ENCODE measurements at places on chromosomes 1 and 21.
A peak's percentile ranks its signal among the peaks of the same experiment; 100 is the strongest.

DNA sequence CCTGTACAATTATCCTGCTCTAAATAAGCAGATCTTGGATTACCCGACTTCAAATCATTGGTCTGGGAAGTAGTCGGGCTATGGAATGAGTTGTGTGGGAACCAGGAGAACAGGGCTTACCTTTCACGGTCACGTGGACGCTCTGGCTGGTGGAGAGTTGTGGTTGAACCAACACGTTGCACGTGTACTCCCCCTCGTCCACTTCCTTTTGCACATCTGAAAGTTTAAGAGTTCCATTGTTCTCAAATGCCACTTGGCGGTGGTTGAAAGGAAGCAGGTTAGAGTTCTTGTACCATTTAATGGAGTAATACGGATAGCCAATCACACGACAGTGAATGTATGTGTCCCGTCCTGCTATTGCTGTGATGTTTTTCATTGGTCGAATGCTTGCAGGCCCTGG is 470.7 kb downstream of the PCP4 start:
- DNase-seq, result no peak

DNA sequence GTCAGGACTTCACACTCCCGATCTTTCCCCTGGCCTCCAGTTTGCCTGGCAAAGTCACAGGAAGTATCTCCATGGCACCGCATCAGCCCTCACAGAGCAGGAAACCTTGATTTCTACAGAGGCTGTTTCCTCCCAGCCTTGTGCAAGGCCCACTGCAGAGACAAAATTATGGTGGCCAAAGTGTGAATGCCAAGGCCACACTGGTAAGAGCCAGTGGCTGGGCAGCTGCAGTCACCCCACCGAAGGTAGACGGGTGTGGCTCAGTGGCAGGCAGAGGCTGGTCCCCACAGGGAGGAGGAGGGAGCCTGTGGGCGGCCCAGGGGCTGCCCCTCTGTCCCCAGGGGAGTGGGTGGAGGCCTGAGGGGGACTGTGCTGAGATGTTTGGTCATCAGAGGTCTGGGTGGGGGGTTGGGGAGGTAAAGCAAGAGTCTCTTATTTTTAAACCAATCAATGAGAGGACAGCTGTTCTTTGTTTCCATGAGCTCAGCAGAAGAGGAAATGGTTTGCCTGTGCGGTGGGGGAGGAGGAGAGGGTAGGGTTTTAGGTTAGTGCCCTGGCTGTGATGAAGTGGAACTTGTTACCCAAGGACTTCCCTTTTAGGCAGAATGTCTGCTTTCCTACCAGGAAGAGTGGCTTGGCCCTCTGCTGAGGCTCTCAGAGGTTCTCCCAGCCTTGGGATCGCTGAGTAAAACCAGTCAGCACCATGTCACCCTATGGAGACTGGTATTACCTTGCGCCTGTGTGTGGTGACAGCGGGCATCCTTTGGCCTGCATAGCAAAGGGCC is 18.0 kb upstream of the BTG2 start:
- DNase-seq, result no peak

GRCh38 chr1:40774266-40774998 is 9.2 kb upstream of the KCNQ4 start:
- no peak for DNase-seq

DNA sequence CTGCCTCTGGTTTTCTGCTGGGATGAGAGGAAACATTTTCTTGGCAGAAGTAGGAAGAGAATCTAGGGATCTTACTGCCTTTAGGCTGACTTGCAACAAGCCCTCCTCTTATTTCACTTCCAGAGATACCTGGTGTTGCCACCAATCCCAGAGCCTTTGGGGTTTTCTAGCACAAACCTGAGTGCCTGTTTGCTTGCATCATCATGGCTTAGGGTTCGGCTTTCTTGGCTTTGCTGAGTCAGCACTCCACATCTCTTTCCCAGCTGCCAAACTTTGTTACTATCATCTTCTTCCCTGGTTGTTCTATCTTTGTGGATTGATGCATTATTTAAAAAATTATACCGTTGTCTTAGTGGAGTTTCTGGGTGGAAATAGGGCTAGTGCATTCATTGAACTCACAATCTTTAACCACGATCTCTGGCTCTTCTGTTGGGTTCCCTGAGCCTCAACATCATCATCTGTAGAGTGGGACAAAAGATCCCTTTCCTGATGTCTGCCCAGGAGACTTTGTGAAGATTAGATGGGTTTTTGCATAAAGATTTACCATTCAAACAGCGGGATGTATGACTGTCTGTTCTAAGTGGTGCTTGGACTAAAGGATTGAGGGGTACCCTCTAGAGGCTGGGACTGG is 76.6 kb upstream of the SELENON start:
- no peak for DNase-seq

- DNase-seq, result no peak
These were observed 10.0 kb downstream of the GBP5 start for GRCh38 chr1:89262643-89263042.

GRCh38 chr1:3455670-3456448 is 1.4 kb downstream of the ARHGEF16 start:
- DNase-seq, result no peak

- no peak for DNase-seq
These were observed 4.0 kb upstream of the IFI16 start for GRCh38 chr1:159005676-159006075.

DNA sequence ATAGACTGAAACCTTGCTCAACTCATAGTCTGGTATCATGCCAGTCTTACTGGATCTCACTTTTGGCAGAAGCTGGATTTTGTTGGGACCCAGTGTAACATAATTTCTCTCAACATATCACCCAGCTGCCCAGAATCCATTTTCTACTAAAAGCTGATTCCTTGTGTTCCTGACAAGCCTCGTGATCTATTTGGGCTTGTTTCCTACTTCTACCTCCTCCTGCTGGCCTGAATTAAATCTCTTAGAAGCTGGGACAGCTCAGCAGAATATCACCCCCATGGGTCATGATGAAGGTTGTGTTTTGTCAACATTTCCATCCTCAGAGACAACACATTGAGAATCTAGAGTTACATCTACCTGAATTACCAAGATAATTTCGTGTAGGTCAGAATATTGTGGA is 7.7 kb downstream of the GOLT1A start:
- no peak for DNase-seq

GRCh38 chr1:204647114-204647804 is 38.3 kb downstream of the LRRN2 start:
- no peak for DNase-seq

DNA sequence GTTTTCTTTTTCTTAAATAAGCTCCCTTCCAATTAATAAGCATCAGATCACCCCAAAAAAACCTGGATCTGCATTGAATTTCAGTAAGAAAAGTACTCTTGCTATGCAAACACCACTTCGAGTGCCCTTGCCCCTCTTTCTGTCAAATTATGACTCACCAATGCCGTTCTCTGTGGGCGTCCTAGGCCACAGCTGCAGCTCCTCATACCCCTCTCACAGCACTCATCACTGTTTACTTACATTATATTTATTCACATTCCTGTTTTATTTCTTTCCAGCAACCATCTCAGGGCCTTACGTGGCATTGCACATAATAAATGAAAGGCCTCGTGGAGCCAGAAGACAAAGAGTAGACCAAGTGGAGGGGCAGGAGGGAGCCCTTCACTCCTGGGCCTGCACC is 99.1 kb upstream of the CTTNBP2NL start:
- DNase-seq, result no peak

DNA sequence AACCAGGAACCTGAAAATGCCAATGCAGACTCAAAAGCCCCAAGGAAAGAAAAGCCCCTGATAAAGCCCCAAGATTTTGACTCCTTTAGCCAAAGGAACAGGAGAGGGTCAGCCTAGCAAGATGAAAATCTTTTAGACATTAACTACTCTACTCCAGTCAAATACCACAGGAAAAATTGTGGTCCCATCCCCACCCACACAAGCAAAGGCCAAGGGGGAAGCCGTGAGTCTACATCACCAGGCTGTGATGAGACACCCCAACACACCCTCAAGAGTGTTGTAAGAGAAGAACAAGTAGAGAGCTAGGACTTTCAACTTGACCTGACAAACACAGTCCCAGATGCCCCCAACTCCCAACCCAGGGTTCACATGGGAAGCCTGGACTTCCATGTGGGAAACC is 192.8 kb upstream of the NR5A2 start:
- DNase-seq, result no peak

GRCh38 chr1:28737307-28738132 is 780 bp downstream of the YTHDF2 start:
- DNase-seq, result peak; percentile 34

- no peak for DNase-seq
These were observed 111.9 kb upstream of the KAZN start for GRCh38 chr1:14486401-14487201.

- no peak for DNase-seq
These were observed 83.7 kb upstream of the EDN2 start for GRCh38 chr1:41568204-41568603.

DNA sequence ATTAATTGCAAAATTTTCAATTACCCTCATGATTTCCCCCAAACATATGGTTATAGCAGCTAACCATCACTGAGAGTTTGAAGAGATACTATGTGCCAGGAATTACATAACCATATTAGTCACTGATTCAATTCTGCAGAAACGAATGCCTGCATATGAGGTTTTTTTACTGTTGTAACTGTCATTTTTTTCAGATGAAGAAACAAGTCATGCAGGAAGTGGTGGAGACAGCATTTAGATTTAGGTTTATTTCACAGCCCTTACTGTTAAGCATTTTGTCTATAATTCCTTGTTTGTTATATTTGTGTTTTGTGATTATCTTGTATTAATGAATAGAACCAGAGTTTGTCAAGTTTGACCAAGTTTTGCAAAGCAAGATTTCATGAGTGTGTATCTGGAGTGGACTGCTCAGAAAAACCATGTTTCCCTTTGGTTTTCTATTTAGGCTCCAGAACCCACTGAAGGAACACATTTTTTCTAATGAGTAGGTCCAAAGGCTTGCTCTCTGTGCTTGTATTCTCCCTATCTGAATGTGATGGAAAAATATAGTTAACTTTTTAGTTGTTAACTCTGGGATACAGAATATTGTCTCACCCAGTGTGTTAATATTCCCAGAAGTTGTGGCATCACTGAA is 308.5 kb upstream of the ADAMTS5 start:
- DNase-seq, result no peak

- DNase-seq, result no peak
These were observed 66.1 kb downstream of the PRRX1 start for GRCh38 chr1:170730014-170730413.

DNA sequence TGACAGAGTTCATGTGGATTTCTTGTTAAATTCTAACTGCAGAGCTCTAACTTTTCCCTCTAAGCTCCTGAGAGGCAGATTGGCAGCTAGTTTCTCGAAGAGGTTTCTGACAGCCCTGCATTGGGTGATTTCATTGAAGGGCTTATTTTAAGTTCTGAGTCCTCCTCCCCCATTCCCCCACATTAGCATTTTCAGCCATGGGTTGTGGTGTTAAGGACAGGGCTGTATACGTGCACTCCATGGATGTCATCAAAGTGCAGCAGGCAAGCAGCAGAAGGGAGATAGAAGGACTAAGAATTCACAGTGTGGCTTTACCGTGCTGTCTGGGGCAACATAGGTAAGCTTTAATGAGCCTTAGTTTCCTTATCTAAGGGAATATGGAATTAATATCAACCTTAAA is 19.0 kb downstream of the CRYZ start:
- no peak for DNase-seq

DNA sequence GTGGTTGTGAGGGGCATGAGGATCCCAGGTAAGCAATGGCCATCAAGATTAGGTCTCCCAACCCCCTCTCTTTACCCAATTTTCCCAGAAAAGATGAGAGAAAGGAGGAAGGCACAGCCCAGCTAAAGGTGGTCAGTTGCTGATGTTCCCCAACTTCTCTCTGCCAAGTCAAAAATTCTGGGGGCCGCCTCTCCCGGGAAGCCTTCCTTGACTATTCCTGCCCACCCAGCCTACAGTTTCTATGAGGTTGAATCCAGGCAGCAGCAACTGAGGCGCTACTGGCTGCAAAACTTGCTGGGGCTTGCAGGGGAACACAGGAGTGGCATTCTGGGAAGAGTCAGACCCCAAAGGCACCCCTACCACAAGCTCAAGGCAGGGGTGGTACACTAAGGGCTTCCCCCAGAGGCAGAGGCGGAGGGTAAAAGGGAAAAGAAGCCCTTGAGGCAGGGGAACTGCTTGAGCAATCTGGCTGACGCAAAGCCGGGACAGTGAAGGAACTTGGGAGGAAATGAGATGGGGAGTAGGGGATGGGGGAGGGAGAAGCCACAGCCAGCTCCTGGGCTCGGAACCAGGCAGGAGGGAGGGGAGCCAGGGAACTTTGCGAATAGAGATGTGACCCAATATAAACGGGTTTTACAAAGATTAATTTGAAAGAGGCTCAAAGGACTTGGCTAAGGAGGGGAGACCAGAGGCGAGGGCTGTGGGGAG is 31.2 kb downstream of the SDC3 start:
- peak; percentile 34 for DNase-seq

DNA sequence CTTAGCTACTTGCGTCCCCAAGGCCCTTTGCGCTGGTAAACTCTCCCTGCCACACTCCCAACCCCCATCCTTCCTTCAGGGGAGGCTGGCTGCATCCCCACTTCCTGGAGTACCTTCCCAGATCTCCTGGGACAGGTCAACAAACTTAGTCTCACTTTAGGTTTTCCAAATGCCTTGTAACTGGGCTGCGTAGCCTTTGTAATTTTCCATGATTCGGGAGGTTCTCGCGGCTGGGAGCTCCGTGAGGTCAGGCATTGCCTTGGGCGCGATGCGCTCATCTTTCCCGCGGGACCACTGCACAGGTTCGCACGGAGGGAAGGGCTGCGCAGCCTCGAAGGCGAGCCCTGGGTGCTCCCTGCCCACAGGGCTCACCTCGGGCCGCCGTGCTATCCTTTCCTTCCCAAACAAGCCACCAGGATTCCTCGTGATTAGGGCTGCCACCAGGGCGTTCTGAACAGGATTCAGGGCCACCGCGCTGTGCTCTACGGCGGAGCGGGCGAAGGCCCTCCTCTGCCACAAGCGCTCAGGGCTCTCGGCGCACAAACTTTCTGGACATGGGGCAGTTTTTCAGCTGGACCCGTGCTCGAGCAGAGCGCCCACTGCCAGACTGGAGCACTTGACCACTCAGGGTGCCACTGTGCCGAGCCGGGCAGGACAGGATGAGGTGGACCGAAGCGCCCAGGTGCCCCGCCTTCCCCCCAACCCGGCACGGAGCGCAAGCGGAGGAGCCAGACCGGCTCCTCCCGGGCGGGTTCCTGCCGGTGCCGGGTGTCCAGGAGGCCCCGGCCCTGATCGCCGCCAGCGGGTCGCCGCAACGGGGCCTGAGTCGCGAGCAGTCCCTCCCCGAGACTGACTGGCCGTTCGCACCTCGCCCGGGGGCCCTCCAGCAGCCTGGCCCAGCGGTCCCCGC is 1.1 kb downstream of the TMPRSS2 start:
- DNase-seq, result no peak

DNA sequence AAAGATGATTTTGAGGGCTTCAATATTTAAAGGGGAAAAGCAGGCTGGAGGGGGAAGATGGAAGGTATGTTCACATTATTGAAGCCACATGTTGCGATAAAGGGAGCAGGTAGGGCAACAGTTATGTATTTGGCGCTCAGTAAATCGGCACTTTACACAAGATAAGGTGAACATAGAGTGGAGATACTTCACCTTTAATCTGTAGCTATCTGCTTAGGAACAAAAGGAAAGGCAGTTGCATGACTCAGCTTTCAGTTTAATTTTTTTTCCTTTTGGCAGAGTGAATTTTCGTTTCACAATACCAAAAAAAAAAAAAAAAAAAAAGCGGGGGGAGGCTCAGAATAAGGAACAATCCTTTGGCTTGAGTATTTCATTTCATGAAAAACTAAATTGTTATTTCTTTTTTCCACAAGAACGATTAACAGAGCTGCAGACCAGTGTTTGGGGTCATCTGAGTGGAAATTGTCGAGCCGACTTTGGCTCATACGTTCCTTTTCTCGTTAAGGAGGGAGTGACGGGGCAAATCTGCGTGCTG is 1.1 kb upstream of the COQ8A start:
- no peak for DNase-seq
